ENCODE measurements at places on chromosomes 5 and 9.

DNA sequence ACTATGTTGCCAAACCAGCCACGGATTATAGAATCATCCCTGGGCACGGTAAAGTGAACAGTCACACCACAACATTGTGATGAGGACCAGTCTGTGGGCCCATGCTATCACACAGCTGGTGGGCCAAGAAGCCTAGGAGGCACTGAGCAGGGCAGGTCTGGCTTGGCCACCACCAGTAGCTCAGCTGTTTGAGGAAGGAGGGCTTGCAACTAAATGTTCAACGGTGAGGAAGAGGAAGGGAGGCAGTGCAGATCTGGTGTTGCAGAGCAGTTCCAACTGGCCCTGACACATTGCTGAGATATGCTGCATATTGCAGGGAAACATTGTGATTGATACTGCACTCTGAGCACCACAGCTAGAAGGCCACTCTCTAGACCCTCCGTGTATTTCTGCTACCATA is 77.9 kb upstream of the ATG10 start:
- no peak for DNase-seq

DNA sequence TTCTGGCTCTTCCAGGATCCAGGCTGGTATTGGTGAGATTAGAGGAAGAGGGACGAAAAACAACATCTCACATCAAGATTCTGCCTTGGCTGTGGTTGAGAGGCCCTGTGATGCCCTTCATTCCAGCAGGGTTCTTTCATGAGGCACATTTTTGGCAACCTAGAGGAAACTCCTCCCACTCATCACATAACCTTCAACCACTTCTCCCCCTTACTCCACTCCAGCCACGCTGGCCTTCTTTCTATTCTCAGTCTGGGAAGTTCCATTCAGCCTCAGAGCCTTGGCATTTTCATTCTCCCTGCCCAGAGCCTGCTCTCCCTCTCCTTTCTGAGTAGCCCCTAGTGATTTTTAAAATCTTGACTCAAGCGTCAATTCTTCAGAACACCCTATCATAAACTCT is 337.5 kb downstream of the ZSWIM6 start:
- DNase-seq = no peak

GRCh38 chr5:76384189-76384588 is 18.9 kb upstream of the IQGAP2 start:
- DNase-seq = no peak

DNA sequence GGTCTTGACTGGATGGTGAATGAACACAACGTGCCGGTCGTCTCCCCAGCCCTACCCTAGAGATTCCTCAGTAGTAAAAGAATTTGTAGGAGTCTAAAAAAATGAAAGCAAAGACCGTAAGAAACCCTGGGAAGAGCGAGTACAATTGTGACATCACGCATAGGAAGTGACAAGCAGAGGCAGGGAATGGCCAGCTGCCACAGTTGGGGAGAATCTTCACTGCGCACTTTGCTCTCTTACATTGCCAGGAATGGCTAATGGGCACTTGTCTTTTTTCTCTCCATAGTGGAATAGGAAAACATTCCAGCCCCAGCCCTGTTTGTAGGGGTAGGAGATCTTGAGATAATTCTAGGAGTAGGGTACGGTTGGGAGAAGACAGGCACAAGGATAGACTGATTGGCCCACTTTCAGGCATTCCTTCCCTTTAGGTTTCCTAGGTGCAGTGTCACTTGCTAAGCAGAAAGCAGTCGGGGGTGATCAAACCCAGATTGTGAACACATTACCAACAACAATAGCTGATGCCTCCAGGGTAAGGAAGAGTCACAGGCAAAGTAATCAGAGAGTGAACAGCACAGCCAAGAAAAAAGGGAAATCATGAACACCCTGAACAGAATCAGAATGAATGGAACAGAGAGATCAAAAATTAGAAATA is 302.7 kb downstream of the MAN2A1 start:
- DNase-seq = no peak

DNA sequence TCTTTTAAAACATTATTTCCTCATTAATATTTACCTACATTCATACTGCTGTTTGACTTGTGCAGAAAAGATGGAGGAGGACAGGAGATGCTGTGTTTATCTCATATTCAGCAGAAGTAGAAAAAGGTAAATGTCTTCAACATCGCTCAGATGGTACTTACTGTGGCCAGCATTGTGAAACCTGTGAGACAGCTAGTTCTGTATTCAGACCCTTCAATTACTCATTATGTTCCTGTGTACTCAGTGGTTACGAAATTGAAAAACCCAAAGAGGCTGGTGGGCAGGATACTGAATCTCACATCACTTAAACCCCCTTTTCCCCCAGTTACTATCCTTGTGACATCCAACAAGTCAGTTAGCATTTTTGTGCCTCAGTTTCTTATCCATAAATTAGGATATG is 216.0 kb downstream of the KDM4C start:
- DNase-seq = no peak

DNA sequence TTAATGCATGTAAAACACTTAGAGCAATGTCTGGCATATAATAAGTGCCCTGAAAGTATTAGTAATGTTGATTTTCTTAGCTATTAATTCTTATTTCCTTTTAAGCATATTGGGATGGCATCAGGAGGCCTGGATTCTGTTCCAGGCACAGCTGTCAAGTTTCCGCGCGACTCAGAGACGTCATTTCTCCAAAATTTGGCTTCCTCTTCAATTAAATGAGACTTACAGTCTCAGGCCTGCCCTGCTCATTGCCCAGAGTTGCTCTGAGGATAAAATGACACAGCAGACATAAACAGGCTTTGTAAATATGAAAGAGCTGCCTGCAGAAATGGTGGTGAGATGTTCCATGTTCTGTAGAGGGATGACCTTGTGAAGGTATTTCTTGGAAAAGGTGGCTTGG is 159.8 kb upstream of the GLRA1 start:
- no peak for DNase-seq

DNA sequence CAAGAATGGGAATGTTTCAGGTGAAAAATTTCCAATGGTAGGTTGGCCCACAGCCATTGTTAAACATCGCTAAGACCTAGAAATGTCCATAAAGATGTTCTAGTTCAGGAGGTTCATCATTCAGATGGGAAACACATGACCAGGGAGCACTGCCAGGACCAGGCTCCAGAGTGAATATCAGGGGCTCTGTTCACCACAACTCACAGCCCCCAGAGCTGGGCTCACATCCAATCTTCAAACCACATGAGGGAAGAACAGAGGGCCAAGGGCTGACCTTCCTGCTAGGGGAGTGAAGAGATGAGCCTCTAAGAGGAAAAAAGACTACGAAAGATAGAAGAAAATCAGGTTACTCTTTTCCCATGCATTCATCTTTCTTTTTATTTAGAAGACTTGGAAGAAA is 205.8 kb downstream of the SEMA5A start:
- DNase-seq = no peak

- DNase-seq = no peak
These were observed 20.9 kb upstream of the MAN2A1 start for GRCh38 chr5:109668668-109669422.

DNA sequence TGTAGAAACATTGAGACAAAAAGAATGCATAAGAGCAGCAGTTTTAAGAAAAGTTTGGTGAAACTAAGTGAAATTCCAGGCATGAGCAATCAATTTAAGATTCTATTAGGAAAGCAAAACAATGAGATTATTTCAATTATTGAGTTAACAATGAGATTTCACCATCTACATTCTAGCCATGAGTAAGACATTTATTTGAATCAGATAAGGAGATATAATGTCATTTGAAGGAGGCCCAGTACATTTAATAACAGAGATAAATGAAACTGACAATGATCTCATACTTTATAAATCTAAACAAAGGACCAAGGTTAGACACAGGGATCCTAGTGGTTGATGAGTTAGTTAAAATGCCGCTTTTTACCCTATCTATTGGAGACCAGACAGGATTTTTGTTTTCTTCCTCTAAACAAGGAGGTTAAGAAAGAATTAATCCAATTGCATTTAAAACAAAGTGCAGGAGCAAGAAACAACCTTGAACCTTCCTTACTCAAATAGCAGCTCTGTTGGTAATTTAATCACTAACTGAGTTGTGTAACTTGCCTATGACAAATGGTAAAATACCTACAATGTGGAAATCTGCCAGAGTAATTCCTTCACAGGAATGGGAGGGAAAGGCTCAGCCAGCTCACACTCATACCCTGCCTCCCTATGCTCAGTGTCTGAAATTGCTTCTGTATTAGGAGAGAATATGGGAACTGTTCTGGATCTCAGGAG is 103.5 kb upstream of the NR3C1 start:
- no peak for DNase-seq

GRCh38 chr5:5154733-5155132 is 14.6 kb downstream of the ADAMTS16 start:
- DNase-seq = no peak

DNA sequence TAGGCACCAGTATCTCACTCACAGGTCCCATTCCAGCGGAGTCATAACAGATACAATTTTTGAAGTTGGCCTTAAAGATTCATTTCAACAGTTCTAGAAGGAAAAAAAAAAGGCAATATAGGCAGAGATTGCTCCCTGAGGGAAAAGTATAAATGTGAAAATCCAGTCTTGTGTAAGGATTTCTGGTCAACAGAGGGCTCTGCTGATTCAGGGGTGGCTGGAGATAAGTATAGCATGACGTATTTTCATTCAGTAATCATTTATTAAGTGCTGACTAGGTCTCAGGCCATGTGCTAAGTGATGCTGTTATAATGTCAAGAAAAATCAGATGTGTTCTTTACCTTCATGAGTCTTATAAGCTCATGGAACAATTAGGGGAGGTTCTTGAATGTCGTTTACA is 377.3 kb upstream of the MEF2C start:
- no peak for DNase-seq

GRCh38 chr9:36479101-36479500 is 79.0 kb upstream of the RNF38 start:
- DNase-seq = no peak

- no peak for DNase-seq
These were observed 168.8 kb upstream of the PPP1R2B start for GRCh38 chr5:156681265-156681664.

GRCh38 chr5:168219515-168220410 is 71.7 kb upstream of the WWC1 start:
- no peak for DNase-seq

DNA sequence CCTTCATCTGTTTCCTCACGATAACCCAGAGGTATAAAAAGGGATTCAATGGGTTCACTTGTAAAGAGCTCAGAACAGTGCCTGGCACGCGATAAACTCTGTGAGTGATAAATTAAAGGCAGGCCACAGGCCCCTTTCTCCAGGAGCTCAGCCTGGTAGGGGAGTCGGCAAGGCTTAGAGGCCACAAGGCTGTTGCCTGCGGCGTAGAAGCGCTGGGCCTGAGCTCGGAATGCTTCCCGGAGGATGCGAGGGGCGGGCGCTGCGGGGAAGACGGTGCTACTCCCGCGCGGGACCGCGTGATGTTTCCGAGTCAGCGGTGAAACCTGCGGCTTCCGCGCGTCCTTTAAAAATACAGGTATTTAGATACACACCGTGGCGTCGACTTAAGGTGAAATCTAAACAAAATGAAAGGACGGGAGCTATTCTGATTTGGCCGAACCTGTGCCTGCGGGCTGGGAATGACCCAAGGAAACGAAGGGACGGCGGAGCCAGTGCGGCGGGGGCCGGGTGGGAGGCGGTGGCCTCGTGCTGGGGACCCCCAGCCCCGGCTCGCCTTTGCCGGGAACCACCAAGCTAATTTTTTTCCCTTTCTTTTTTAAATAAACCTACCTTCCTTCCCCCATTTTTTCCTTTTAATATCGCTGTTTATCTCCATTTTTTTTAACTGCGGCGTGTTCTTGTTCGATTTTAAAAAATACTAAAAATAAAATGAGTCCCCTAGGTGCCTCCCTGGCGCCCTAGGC is 6.2 kb downstream of the NKX2-5 start:
- DNase-seq = no peak

- no peak for DNase-seq
These were observed 16.8 kb downstream of the ACSL6 start for GRCh38 chr5:131994533-131995226.

DNA sequence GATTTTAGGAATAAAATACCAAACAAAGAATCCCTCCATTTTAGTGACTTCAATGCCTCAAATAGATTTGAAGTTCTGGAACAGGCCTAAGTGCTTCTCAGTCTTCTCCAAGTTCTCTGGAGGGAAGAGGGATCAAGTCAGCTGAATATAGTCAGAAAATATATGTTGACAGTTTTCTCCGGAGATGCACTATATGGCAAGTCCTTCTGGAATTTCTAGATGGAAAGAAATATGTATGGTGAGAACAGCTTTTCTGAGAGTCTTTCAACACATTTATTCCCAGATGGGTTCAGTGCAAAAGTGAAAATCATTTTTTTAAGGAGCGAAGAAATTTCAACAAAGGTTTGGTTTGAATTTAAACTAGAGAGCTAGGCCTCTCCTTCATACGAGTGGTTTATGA is 317.4 kb upstream of the SLC30A5 start:
- no peak for DNase-seq

DNA sequence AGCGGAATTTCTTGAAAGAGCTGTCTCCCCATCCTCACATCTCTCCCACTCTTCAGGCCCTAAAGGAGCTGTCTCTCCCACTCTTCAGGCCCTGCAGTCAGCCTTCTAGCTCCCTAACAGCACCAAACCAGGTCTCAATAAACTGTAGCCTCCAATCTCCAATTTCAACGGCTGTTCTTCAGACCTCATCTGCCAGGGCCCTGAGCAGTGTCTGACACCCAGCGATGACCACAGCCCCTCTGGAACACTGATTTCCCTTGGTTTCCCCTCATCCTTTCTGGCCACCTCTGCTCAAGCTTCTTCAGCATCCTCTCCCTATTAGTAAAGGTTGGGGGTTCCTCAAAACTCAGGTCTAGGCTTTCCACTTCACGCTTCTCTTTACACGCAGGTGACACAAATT is 1.6 kb upstream of the P4HA2 start:
- no peak for DNase-seq

DNA sequence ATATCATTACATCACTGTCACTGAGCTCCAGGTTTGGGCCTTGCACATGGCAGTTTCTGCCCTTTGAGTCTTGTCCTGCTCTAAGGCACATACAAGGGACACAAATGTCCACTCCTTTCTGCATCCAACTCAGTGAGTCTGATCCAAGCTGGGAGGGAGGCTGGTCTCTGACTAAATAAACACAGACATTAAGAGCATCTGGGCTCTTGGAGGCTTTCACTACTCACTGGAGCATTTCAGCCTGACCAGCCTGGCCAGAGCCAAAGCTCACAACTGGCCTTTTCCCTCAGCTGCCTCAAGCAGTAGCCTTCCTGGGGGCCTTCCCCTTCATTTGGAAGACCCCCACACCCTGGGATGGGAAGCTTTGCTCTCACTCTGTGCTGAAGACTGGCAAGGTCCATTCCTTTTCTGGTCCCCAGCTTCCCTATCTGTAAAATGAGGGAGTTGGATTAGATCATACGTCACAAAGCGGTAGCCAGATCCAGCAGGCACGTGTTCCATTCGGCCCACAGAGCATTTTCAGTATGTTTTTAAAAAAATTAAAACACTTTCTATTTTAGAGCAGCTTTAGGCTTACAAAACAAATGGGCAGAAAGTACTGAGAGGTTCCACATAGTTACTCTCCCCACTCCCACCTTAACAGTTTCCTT is 58.6 kb upstream of the XPA start:
- DNase-seq = no peak

- peak; percentile 40 for DNase-seq
These were observed at the start of gene DAPK1 for GRCh38 chr9:87497604-87498045. DAPK1 (plus strand) TSS chr9:87497867; CDS start chr9:87499078, 1,211 bp downstream.
